ENCODE measurements at places on chromosomes 1 and 21. TPM values are rescaled to one million over a fixed set of nuclear protein-coding genes. Genes with fewer than 3 reads are reported as not detected.

The ANKRD35 gene
- 0.10 TPM for total RNA-seq

The IGSF9 gene
- not detected for total RNA-seq

The HPCA gene
- total RNA-seq, result not detected

The PLD5 gene
- total RNA-seq, result not detected

The LRRC71 gene
- not detected for total RNA-seq

The SPRR1B gene
- not detected for total RNA-seq

The NPHS2 gene
- not detected for total RNA-seq

The UBE2U gene
- total RNA-seq, result not detected

The KRTAP12-2 gene
- not detected for total RNA-seq

The TRIM58 gene
- 0.30 TPM for total RNA-seq

The ALDH9A1 gene
- 45.0 TPM for total RNA-seq

The HES3 gene
- total RNA-seq, result not detected

The STMN1 gene
- total RNA-seq, result 550 TPM

The PRAMEF14 gene
- not detected for total RNA-seq

The OR2L2 gene
- 0.08 TPM for total RNA-seq

The GPR61 gene
- total RNA-seq, result 0.50 TPM

All from activated naive CD4-positive, alpha-beta T cell treated with anti-CD3 and anti-CD28 coated beads, Interleukin-2, amount 10 ng/mL, durations not matched to agents 5 hours and 36 hours (primary cell).